Astrocyte of the spinal cord (primary cell): ENCODE measurements at places on chromosomes 7 and 10.

DNA sequence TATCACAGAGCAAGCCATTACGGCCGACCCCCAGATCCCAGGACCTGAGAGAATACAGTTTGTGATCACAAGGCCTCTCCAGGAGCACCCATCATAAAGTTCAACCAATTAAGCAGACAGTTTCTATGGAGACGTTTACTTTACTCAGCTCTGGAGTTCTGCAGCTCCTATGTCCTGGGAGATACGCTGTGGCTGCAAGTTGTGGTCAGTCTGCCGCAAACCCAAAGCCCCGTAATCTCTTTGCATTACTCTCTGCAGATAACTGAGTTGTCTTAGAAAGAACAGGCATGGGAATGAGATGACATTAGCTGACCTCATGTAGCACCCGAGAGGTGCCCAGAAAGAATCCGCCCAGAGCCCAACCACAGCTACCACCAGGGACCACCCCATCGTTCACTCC, 305.1 kb downstream of the FGFR2 start:
- no peak for DNase-seq

GRCh38 chr10:119670717-119671116, 19.5 kb downstream of the BAG3 start:
- DNase-seq = peak; percentile 33

- no peak for DNase-seq
Observed at GRCh38 chr10:57917019-57917418, 350.7 kb downstream of the IPMK start.

DNA sequence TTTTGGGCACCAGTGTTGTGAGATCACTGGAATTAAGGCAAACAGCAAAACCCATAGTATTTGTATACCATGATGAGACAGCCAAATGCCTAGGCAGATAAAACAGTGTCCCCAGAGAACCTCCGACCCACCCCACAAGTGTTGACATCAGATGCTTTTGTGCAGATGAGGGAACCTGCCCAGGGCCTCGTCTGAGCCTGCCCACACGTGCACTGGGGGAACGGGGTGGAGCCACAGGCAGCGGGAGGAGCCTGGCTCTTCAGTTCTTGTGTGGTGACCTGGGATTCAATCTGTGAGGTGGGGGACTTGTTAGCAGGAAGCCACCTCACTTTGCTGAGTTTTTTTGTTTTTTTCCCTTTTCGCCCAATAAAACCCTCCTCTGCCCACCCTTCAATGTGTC, 33.4 kb upstream of the OPTN start:
- DNase-seq = no peak

DNA sequence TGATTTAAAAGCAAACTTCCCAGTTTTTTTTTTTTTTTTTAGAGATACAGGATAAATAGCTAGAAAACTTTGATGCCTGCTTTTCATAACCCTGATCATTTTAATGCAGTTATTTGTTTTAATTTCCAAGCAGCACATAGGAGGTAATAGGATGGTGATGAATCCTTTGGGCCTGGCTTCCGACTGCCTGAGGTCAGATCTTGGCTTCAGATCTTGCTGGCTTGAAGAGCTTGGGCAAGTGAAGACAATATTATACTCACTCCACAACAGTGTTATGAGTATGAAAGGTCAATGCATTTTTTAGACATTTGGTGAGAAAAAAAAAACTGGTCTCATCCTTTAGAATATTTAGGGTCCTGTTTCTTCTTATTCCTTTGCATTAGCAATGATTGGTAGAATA, 124.8 kb upstream of the PRKCQ start:
- no peak for DNase-seq

DNA sequence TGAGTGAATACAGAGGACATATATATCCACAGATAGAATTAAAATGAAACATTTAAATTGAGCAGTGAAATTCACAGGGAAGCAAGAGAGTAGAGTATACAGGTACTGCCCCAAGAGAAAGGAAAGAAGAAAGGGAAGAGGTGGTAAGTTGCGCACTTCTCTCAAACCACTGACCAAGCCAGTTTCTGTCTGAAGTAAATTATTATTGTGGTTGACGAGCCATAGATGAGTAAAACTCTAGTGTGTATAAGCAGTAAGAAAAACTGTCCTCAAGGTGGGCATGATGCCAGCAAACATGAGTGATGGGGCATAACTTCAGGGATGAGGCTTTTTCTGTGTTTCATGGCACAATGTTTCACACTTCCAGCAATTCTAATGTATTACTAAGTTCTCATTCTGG, 4.4 kb upstream of the BET1 start:
- DNase-seq = peak; percentile 15

GRCh38 chr10:123879606-123880257, 11.9 kb downstream of the CPXM2 start:
- no peak for DNase-seq

DNA sequence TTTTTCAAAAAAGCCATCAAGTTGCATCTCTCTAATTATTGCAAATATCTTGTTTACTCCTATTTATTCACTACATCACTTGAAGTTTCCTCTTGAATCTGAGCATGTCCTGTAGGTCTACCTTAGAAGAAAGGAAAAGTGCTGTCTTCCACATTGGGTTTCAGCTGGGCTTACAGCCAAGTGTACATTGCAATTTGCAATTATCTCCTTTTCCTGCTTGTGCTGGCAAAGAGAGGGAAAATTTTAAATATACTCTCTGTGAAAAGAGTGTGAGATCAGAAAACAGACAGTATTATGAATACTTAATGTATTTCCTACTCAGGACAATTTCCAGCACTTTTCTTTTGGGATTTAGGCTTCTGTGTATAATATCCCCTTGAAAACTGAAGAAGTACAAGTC, 839.7 kb downstream of the CNTNAP2 start:
- DNase-seq = no peak

- peak; percentile 56 for DNase-seq
Observed at GRCh38 chr10:89283025-89283935, 18.6 kb upstream of the IFIT2 start.

- no peak for DNase-seq
Observed at GRCh38 chr7:25215694-25216335, 12.5 kb downstream of the NPVF start.

- no peak for DNase-seq
Observed at GRCh38 chr7:25886387-25887240, 265.4 kb upstream of the NFE2L3 start.

GRCh38 chr7:140294454-140294853, 103.9 kb downstream of the SLC37A3 start:
- DNase-seq = no peak

DNA sequence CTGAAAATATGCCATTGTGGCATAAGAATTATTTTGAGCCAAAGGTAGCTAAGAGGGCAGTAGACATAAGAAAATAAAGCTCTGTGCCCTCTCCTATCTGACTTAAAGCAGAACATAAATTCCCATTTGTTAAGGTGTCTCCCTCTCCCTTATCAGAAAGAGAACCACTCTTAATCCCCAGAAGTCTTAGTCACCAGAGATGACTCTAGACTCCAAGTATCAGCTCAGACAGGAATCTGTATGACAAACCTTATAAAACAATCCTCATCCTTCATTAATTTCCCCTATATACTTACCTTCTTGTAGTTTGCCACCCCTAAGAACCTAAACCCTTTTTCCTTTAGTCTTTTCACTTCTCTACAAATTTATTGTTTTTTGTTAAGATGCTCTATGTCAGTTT, 21.8 kb upstream of the PIP4K2A start:
- DNase-seq = no peak

- no peak for DNase-seq
Observed at GRCh38 chr7:2228921-2229320, 3.8 kb downstream of the MAD1L1 start.

GRCh38 chr10:30858499-30858898, 173.2 kb downstream of the ZNF438 start:
- DNase-seq = peak; percentile 14

DNA sequence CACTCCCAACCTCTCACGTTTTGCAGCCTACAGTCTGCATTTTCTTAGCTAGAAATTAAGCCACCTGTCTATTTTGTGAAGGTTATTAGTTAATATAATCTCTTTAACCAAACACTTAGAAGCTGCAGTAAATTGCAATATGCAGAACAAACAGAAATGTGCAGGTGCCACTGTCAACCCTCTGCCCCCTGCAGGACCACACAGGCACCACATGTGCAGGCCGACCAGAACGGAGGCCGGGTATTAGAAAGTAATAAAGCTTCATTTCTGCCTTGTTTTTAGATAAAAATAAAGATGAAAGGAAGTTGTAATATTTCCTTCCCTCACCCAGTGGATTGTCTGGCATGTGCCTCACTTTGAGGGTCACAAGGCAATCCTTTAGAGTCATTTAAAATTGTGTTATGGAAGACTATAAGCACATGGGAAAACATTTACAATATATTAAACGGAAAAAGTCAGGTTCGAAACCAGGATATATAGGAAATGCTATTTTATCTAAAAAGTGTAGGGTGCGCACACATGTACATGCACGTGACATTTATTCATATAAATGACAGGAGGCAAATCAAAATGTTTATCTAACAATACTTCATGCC, 158.2 kb downstream of the ARHGAP12 start:
- no peak for DNase-seq

DNA sequence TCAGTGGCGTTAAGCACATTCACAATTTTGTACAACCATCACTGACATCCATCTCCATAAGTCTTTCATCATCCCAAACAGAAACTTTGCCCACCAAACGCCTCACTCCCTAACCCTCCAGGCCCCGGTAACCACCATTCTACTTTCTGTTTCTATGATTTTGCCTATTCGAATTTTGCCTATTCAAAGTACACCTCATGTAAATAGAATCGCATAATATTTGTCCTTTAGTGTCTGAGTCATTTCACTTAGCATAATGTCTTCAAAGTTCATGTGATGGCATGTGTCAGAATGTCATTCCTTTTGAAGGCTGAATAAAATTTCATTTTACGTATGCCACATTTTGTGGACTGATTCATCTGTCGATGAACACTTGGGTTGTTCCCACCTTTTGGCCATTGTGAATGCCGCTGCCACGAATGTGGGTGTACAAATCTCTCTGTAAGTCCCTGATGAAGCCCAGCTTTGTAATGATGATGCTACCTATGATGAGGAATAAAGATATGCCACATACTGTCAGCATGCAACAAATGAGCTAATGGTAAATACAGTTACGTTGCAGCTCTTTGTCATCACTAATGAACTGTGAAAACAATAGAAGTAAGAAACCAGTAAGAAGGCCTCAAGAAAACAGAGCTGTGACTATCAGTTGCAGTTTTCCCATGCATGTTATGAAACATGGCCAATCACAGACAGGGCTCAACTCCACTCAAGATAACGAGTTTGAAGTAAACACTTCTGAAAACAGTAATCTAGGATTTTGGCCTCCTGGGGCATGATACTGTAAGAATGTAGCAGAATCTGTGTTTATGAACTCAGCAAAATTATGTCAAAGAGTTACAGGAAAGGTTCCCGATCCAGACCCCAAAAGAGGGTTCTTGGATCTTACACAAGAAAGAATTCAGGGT, 120.0 kb downstream of the ADAM12 start:
- no peak for DNase-seq
